DND-41 (cell line): ENCODE measurements at places on chromosomes 12 and 14.
A peak's percentile ranks its signal among the peaks of the same experiment; 100 is the strongest.

DNA sequence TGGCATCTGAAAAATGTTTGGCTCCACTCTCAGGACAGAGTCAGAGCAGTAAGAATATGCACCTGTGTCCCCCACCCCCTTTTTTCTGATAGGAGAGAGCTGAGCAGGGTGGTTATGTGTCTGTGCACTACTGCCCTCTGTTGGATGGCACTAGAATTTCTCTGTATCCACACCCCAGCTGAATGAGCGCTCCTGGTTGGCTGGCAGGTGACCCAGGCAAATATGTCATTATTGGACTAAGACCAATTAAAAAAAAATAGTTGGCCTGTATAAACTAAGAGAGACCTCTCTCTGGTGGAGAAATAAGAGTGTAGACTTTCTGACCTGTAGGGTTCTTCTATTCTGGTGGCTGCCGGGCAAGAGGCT lies 107.0 kb downstream of the PTCSC3 start:
- H3K36me3 ChIP-seq, result no peaks in the 10 kb centered on the region
- H3K4me1 ChIP-seq, result no peaks in the 10 kb centered on the region
- DNase-seq, result peak; percentile 57
- no peak overlapping the region for H3K4me3 ChIP-seq
- no peak overlapping the region for H3K27ac ChIP-seq

- no peaks in the 10 kb centered on the region for H3K4me1 ChIP-seq
- no peak overlapping the region for H3K27ac ChIP-seq
- H3K4me3 ChIP-seq, result no peak overlapping the region
- H3K27me3 ChIP-seq, result no peaks in the 10 kb centered on the region
- DNase-seq, result no peak
These were observed 208.0 kb downstream of the NOVA1 start for GRCh38 chr14:26389646-26390508.

- H3K27ac ChIP-seq, result no peak overlapping the region
- DNase-seq, result no peak
- H3K4me1 ChIP-seq, result no peaks in the 10 kb centered on the region
- H3K36me3 ChIP-seq, result peaks cover 10% of the 10 kb centered on the region
These were observed 8.2 kb upstream of the GOLGA3 start for GRCh38 chr12:132836795-132837331.

- H3K4me1 ChIP-seq, result no peaks in the 10 kb centered on the region
- H3K27me3 ChIP-seq, result no peaks in the 10 kb centered on the region
- DNase-seq, result no peak
- peaks cover 7% of the 10 kb centered on the region; the same call in 1 of the 2 replicates for H3K36me3 ChIP-seq
- no peak overlapping the region for H3K4me3 ChIP-seq
These were observed 18.4 kb downstream of the ANO6 start for GRCh38 chr12:45234139-45234865.

DNA sequence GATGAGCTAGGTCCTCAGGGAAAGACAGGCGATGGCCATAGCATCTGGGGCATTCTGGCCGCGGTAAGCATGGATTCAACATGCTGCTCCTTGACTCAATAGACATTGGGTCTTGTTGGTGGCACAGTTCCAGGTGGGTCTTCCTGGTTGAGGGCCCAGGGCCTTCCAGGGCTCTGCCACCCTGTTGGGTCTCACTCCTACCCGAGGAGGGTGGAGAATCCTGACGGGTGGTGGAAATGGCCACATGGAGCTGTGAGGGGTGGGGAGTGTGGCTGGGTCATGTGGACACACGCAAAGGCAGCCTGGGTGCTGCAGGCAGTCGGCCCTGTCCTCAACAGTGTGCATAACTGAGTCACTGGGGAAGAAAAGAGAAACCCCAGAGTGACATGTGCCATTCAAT lies 148.1 kb downstream of the KIF26A start:
- H3K36me3 ChIP-seq, result no peaks in the 10 kb centered on the region
- no peak for DNase-seq
- no peaks in the 10 kb centered on the region for H3K4me1 ChIP-seq
- no peak overlapping the region for H3K4me3 ChIP-seq
- no peak overlapping the region for H3K27ac ChIP-seq

- no peak overlapping the region for H3K4me3 ChIP-seq
- DNase-seq, result no peak
- H3K36me3 ChIP-seq, result peaks cover 28% of the 10 kb centered on the region
- H3K27ac ChIP-seq, result no peak overlapping the region
- H3K4me1 ChIP-seq, result no peaks in the 10 kb centered on the region
- no peaks in the 10 kb centered on the region for H3K27me3 ChIP-seq
These were observed 18.3 kb upstream of the GXYLT1 start for GRCh38 chr12:42162965-42163364.

GRCh38 chr12:62466018-62466593 lies 520 bp upstream of the MON2 start:
- no peaks in the 10 kb centered on the region for H3K27me3 ChIP-seq
- peak overlapping the region; percentile 78 for H3K27ac ChIP-seq
- H3K36me3 ChIP-seq, result peaks cover 5% of the 10 kb centered on the region; the same call in 1 of the 2 replicates
- peak overlapping the region; percentile 98 for H3K4me3 ChIP-seq
- peaks cover 38% of the 10 kb centered on the region for H3K4me1 ChIP-seq

DNA sequence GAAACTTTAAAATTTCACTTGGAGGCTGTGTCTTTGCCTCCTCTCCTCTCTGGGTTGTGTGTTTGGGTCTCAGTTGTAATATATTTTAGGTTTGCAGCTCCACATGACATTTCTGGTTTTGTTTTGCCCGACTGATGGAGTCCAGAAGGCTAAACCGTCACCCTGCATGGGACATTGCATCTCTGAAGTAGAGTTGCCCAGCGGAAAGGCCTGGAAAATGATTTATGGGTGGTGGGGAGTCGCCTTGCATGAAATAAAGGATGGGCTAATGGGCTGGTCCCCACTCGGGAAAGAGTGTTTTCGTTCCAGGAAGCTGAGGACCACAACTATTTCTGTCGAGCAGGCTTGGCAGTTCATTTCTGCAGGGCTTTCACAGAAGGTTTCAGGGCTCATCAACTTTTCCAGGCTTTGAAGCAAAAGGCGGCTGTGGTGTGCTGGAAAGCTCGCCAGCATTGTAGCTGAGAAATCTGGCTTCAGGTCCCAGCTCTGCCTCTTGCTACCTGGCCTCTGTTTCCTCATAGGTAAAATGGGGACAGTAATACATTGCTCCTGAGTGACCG lies 74.8 kb upstream of the GSC start:
- DNase-seq, result no peak
- no peaks in the 10 kb centered on the region for H3K4me1 ChIP-seq
- H3K27me3 ChIP-seq, result no peaks in the 10 kb centered on the region
- no peak overlapping the region for H3K27ac ChIP-seq
